ENCODE measurements at places on chromosomes 2 and 18.

DNA sequence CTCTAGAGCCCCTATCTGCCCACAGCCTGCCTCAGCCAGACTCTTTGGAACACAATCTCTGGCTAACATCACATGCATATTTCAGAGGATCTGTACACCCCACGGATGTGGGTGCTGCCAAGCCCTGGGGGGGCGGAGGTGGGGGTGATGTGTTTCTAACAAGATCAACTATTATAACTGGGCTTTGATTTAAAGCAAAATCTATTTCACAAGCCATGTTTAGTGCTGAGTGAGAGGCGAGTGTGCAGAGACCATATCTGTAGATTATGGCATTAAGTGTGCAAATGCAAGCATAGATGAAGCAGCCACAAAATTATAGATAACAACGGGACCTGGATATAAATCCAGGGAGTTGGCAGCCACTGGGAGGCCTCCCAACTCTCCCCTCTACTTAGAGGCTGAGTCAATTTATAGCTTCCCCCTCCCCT is 135.8 kb upstream of the SMAD2 start:
- no peak for DNase-seq

GRCh38 chr2:19799881-19800780 is 101.7 kb downstream of the TTC32 start:
- DNase-seq = no peak

- DNase-seq = no peak
These were observed 11.4 kb downstream of the CRYGD start for GRCh38 chr2:208112969-208113368.

DNA sequence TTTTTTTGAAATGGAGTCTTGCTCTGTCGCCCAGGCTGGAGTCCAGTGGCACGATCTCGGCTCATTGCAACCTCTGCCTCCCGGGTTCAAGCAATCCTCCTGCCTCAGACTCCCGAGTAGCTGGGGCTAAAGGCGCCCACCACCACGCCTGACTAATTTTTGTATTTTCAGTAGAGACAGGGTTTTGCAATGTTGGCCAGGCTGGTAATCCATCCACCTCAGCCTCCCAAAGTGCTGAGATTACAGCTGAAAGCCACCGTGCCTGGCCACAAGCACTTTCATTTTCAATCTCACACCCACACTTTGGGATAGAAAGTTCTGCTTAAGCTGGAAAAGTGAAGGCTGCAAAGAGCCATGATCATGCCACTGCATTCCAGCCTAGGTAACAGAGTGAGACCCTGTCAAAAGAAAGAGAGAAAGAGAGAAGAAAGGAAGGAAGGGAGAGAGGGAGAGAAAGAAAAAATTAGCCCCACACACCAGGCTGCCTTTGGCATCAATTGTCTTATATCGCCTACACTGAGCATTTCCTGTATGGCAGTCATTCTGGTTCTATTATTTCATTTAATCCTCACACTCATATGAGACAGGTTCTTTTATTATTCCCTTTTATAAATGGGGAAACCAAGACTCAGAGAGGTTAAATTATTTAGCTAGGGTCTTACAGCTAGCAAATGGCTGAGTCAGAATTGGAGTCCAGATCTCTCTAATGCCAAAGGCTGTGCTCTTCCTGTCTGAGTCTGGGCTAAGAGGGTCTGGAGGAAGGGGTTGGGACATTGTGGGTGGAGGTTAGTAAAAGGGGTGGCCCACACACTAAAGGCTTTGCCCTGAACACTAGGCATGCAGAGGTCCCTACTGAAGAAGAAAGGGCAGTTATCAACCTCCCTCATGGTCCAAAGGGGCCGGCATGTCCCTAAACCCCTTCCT is 37.9 kb upstream of the PKDCC start:
- DNase-seq = no peak

- DNase-seq = no peak
These were observed 10.4 kb downstream of the ARHGAP25 start for GRCh38 chr2:68745006-68745405.

GRCh38 chr2:219182331-219183150 is 4.5 kb downstream of the RETREG2 start:
- no peak for DNase-seq

DNA sequence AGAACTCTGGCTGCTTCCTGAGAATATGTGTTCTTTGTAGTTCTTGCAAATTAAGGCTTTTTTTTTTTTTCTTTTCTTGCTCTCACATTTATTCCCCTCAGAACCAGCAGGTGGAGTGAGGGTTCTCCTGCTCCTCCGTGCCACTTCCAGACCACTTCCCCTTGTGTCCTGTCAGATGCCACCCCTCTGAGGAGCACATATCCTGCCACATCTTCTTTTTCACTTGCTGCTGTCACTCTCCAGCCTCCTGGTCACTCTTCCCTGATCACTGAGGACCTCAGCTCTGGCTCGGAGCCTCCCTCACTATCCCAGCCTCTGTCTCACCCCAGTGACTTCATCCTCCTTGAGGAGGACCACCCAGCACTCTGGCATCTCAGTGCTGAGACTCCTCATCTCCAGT is 100.5 kb downstream of the TACR1 start:
- no peak for DNase-seq

- no peak for DNase-seq
These were observed 14.0 kb downstream of the REEP1 start for GRCh38 chr2:86323273-86324021.

GRCh38 chr2:23536326-23536725 is 151.3 kb downstream of the KLHL29 start:
- no peak for DNase-seq

DNA sequence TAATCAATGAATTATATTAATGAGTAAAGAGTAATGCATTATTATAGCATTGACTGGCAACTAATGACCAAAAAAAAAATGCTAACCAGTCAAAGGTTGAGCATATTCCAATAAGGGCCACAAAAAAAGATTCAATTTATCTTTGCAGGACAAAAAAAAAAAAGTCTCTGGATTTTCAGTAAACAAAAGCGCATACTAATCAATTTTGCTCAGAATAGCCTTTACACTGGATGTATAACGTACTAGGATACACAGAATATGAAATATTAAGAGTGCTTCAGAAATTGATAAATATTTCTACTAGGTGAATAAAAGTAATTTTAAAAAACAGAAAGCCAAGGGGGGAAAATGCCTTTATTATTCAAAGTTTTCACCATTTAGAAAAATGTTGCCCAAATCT is 74.4 kb downstream of the NBAS start:
- DNase-seq = no peak

- no peak for DNase-seq
These were observed 2.7 kb downstream of the CDCA7 start for GRCh38 chr2:173357346-173357745.

GRCh38 chr2:46695283-46695682 is 215.9 kb downstream of the TMEM247 start:
- no peak for DNase-seq

DNA sequence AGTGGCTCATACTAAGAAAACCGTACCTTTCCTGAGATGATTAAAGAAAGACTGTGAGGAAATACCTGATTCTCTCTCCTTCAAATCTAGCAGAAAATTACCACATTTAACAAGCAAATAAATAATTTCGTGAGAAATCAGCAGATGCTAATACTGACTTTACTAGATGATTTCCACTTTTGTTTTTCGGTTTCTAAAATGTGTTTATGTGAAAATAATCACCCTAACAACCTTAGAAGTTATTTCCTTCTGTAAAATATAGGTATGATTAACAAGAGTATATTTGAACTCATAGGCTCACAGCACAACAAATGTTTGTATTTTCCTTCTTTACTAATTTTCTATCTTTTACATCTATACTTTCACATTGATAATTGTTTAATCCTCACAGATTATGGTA is 594.1 kb upstream of the FAM98A start:
- no peak for DNase-seq

- DNase-seq = no peak
These were observed 668.1 kb downstream of the EPHA4 start for GRCh38 chr2:220904015-220904414.

DNA sequence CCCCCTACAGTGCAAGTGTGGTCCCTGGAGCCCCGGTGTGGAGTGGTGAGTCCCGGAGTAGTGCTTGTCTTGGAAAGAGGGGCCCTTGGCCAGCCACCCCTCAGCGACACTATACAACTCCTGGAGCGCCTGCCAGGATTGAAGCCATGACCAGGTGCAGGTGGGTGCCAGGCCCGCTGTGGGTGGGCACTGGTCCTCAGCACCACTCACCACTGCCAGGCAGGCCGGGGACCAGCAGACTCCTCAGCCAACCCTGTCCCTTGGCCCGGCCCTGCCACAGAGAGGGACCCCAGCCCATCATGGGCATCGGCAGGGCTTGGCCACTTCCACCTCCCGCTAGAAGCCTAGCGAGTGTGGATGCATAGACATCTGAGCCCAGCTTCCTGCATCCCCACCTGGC is 42.2 kb downstream of the STK25 start:
- no peak for DNase-seq

GRCh38 chr2:28687640-28688385 is 63.8 kb upstream of the PPP1CB start:
- DNase-seq = no peak

GRCh38 chr2:7595206-7595605 is 678.0 kb downstream of the RNF144A start:
- no peak for DNase-seq

- DNase-seq = no peak
These were observed 42.0 kb downstream of the ANKRD12 start for GRCh38 chr18:9178557-9178956.

- DNase-seq = no peak
These were observed 37.7 kb upstream of the SETBP1 start for GRCh38 chr18:44643004-44643403.

DNA sequence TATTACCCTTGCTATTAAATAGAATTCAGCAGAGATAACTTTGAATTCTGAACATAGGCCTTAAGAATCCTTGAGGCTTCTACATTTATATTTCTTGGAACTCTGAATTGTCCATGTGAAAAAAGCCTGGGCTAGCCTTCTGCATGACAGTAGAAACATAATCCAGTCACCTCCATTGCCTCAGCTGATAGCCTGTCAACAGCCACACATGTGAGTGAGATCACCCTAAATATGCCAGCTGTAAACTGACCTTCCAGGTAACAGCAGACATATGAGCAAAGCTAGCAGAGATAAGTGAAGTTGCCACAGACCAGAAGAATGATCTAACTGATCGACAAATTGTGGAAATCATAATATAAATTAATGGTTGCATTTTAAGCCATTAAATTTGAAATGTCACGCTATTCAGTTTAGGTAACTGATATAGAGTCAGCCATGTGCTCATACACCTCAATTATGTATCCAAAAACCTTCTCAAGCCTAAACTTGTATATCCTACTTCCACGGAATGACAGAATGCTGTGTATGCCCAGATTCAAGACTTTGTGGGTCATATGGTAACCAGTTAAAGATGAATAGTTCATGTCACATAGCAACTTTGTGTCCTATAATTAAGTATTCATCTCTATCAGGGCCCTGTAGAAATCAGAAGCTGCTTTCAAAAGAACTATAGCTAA is 48.1 kb upstream of the SETBP1 start:
- no peak for DNase-seq

DNA sequence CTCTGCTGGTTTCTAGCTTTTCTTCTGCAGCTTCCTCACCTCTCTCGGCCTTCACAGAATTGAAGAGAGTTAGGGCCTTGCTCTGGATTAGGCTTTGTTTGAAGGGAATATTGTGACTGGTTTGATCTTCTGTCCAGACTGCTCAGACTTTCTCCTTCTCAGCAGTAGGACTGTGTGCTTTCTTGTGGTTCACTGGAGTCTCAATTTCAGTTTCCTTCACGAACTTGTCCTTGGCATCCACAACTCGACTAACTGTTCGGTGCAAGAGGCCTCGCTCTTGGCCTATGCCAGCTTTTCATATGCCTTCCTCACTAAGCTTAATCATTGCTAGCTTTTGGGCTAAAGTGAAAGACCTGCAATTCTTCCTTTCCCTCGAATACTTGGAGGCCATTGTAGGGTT is 18.9 kb upstream of the SALL3 start:
- DNase-seq = no peak

All from stromal cell of bone marrow (primary cell).